ENCODE measurements at places on chromosomes 3 and 15.

GRCh38 chr3:127691489-127691888 lies 18.7 kb downstream of the ABTB1 start:
- DNase-seq: no peak

DNA sequence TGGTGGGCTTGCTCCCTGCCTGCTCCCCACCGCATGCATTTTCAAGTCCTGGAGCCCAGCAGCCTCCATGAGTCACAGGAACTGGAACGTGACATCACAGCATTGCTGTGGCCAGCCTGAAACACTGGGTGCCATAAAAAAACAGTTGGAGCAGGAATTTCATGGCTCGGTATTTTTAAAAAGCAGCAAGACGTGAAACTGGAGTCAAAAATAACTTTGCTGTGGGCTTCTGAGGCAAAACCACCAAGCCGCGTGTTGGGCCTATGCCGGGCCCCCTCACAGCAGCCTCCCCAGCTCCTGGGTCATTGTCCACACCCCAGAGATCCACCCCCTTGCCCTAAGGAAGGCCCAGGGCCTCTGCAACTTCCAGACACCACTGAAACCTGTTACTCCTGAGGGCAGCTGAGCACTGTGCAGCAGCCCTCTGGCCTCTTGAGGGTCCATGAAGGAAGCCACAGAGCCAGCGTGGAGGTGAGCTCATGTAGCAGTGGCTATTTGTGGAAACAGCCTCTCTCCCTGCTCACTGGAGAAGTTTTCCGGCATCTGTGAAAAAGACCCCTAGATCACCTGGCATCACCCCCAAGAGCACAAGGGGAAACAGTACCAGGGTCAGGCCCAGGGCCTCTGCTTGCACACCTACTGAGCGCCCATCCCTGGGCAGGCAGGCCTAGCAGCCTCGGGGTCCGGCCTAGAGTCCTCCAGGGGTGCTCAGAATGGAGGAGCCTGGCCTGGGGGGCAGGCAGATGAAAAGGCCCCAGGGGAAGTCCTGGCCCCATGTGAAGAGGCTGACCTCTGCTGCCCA lies 34.0 kb upstream of the DUSP7 start:
- no peak for DNase-seq

DNA sequence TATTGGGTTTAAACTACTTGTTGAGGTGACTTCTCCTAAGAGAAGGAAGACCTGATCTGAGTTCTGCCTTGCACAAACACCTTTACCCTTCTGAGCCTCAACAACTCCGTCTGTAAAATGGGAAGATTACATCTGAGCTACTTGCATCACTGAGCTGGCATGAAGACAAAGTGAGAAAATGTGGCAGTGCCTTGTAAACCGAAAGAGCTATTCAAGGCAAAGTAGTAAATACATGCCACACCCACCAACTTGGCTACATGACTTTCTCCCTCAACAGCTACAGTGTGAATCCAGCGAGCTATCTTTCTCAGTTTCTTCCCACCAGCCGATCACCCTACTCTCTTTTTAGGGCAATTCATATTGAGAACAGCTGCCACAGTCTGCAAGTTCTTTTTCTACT lies 148.3 kb downstream of the FOXB1 start:
- DNase-seq: no peak

DNA sequence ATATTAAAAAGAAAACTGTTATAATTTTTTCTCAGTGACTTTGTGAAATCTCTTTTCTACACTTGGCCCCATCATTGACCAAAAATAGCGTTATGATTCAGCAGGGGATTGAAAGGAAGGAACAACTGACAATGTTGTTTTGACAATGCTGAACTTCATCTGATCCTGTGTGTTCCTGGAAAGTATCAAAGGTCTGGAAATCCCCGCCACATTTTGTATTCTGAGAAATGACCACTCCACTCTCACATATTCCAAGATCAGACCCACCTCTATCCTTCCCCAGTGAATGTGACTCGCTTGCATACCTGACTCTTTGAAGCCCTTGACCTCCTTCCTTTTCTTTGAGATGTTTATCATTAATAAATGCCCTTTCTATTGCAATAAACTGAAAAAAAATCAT lies 9.7 kb upstream of the RIOX2 start:
- no peak for DNase-seq

- DNase-seq: no peak
Measured at GRCh38 chr3:46854555-46854991, 8.7 kb downstream of the MYL3 start.

GRCh38 chr3:52721002-52721729 lies 15.3 kb downstream of the SPCS1 start:
- no peak for DNase-seq

DNA sequence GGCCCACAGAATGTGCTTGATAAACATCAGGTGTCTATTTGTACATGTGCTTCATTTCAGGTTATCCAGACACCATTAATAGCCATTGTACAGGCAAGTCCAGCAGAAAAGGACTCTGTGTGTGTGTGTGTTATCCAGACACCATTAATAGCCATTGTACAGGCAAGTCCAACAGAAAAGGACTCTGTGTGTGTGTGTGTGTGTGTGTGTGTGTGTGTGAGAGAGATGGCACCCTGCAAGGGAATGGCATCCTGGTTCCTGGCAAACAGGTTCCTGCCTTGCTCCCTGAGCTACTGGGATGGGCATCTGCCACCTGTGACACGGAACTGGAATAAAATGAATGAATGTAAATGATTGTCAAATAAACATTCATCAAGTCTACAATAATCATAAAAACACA lies 11.7 kb downstream of the SUCLG2 start:
- no peak for DNase-seq

DNA sequence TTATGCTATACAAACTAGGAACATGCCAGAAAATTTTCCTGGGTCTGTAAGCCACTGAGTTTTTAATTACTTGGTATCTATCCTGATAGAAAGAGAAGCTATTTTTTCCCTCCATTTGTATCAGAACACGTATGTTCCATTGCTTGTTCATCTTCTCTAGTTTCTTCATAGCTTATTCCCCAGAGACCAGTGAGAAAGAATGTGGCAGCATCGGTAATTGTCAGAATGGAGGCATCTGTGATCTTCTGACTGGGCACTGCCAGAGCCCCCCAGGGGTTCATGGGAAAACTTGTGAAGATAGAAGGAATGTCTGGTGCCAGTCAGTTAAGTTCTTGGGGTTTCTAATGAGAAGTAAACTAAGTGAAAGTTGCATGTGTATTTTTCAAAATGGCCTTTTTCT lies 720.2 kb upstream of the GOLIM4 start:
- DNase-seq: no peak

- no peak for DNase-seq
Measured at GRCh38 chr3:8665407-8665896, 20.9 kb upstream of the SSUH2 start.

DNA sequence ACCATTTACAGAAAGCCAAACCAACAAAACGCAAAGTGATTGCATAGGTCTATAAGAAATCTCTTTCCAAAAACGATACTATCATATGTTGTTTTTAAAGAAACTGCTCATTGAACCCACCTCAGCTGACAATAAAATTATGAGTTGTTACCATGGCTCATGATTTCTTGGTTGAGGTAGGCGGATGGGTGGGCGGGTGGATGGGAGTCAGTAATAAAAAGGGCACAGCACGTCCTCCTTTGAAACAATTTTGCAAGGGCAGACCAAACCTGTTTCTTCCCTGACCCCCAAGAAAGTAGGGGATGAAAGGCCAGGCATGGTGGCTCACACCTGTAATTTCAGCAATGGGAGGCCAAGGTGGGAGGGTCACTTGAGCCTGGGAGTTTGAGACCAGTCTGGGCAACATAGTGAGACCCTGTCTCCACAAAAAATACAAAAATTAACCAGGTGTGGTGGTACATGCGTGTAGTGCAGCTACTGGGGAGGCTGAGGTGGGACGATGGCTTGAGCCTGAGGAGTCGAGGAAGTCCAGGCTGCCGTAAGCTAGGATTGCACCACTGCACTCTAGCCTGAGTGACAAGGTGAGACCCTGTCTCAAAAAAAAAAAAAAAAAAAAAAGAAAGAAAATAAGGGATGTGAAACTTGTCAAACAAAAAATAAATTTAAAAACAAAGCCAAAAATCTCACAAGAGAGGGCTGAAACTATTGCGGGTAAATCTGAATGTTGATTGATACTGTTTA lies 2.1 kb downstream of the ABHD10 start:
- DNase-seq: no peak

- DNase-seq: no peak
Measured at GRCh38 chr3:159950156-159950898, 38.3 kb upstream of the IL12A start.

DNA sequence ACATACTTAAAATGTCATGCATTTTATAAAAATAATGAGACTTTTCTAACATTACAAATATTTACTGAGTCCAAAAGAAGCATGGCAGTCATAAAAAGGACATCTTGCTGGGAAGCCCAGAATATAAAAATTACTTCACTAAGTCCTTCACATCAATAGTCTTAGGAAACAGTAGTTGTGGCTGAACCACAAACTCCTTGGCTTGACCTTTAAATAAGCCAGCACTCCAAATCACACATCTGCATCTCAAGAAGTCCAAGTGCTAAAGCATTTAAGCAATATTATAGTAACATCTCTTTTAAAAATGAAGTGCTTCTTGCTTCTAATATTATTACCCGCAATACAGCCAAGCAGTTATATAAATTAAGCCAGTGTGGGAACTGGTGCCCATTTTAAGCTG lies 8.8 kb downstream of the CCNL1 start:
- DNase-seq: no peak

DNA sequence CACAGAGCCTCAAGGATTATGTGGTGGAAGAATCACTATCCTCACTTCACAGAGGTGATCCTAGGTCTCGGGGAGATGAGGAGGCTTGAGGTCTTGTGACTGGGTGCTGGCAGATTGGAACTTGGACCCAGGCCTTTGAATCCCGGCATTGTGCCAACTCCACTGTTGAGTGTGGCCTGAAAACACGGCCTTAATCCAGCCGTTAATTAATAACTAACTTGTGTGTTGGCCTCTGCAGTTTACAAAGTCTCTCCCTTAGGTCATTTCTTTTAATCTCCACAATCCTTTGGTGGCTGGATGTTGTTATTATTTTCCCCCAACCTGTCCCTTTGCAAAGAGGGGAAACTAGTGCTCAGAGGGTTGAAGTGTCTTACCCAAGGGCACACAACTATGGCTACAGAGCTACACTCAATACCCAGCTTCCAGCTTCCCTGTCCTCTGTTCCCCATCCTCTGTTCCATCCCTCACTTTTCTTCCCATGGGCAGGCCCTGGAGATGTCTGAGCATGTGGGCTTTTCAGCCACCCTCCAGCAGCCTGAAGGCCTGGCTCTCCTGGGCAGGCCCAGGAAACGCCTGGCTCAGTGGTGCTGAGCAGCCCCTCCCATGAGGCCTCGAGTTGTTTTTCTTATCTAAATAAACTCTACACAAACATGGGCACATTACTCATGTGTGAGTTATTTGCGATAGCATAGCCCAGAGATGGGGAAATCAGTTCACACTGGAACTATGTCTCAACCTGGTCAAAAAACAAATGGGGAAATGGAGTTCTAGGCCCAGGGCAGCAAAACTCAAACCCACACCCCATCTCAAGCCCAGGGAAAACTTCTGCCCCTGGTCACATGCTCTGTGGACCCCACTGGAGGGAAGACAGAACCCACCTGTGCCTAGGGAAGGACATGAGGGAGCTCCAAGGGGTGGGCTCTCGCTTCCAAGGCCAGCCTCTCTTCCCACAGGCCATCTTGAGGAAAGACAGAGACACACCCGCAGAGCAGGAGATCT lies 16.8 kb upstream of the SMAD3 start:
- no peak for DNase-seq

GRCh38 chr3:184380627-184381260 lies 890 bp downstream of the CHRD start:
- DNase-seq: no peak

DNA sequence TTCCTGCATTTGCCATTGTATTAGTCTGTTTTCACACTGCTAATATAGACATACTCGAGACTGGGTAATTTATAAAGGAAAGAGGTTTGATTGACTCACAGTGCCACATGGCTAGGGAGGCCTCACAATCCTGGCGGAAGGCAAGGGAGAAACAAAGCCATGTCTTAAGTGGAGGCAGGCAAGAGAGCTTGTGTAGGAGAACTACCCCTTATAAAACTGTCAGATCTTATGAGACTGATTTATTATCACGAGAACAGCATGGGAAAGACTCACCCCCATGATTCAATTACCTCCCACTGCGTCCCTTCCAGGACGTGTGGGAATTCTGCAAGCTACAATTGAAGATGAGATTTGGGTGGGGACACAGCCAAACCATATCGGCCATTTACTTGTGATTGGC lies 27.8 kb downstream of the YEATS2 start:
- DNase-seq: no peak

GRCh38 chr15:52559022-52559421 lies 9.8 kb downstream of the ARPP19 start:
- no peak for DNase-seq

DNA sequence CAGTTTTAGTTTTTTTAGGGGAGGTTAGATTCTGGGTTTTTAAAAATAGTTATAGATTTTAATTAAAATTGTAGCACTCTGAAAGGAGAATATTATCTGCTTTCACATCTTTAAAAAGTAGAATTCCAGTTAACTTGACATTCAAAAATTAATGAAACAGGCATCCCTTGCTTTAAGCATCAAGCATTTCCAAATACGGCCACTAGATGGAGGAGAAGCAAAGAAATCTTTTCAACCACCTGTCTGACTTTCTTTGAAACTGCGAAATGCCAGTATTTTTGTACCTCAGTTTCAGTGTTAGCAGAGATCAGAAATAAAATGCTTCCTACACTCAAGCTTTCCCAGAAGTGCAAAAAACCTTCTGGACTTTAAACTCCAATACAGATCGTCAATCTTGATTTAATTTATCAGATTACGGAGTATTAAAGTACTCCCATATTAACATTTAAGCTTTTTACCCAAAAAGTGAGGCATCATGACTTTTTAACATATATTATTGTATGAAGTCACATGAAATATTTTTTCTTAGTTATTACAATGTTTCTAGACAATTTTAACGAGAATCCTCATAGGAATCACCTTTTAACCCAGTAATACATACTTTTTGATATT lies 153.3 kb downstream of the P3H2 start:
- no peak for DNase-seq

DNA sequence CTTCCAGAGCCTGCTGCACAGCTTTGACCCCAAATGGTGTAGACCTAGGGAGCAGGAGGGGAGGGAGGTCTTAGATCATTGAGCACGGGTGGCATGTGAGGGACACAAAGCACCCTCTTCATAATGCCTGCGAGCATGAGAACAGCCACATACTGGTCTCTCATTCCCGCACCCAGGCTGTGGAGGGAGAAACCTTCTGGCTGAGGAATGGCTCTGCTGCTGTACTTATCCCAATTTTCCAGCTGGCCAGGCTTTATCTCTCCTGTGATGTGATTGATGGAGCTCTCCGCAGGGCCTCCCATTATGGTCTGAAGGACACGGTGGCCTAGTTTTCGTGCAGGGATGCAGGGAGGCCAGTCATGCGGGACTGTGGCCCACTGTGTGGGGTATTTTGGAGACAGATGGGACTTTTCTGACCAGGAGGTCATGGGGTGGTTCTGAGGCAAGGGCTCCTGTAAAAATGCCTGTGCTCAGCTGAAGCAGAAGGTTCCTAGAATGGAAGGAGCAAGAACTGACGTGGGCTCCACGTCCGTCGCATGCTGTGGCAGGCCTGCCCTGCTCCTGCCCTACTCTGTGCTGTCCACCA lies 251.5 kb downstream of the PLCL2 start:
- DNase-seq: no peak

GRCh38 chr15:87656372-87656771 lies 600.2 kb downstream of the NTRK3 start:
- DNase-seq: no peak

- no peak for DNase-seq
Measured at GRCh38 chr3:123561188-123561587, 23.7 kb downstream of the HACD2 start.
